Articular chondrocyte of knee joint (primary cell): ENCODE measurements at places on chromosomes 13 and 19. TPM values are rescaled to one million over a fixed set of nuclear protein-coding genes. Genes with fewer than 3 reads are reported as not detected.

The GRIK5 gene
- total RNA-seq = 0.22 and 0.26 TPM in 2 replicates

The ZC3H4 gene
- 18.1 and 18.7 TPM in 2 replicates for total RNA-seq

The CYP2B6 gene
- total RNA-seq = not detected in 2 replicates

The FFAR3 gene
- not detected in 2 replicates for total RNA-seq

The STAP2 gene
- total RNA-seq = 2.4 and 3.9 TPM in 2 replicates

The EEF2 gene
- total RNA-seq = 1,978 and 3,029 TPM in 2 replicates

The HSH2D gene
- not detected in 2 replicates for total RNA-seq

The ELANE gene
- total RNA-seq = 0.43 and 1.0 TPM in 2 replicates

The CYP4F11 gene
- under 0.01 and 0.13 TPM in 2 replicates for total RNA-seq

The POGLUT2 gene
- 18.2 and 18.8 TPM in 2 replicates for total RNA-seq

The KASH5 gene
- not detected in 2 replicates for total RNA-seq

The NLRP8 gene
- not detected in 2 replicates for total RNA-seq

The MISP gene
- total RNA-seq = 0.22 and 0.26 TPM in 2 replicates

The TSSK6 gene
- total RNA-seq = 1.1 and 1.2 TPM in 2 replicates

The TPTE2 gene
- not detected in 2 replicates for total RNA-seq

The LILRA1 gene
- not detected in 2 replicates for total RNA-seq

The CEACAM21 gene
- not detected in 2 replicates for total RNA-seq
